Stimulated activated CD8-positive, alpha-beta memory T cell treated with anti-CD3 and anti-CD28 coated beads, Interleukin-15, amount 100 ng/mL, for 1 hour (primary cell): ENCODE measurements at places on chromosomes 1 and 21.

- DNase-seq: no peak
These were observed 45.6 kb downstream of the ENAH start for GRCh38 chr1:225607355-225607754.

- DNase-seq: no peak
These were observed 20.4 kb downstream of the SERINC2 start for GRCh38 chr1:31433396-31433930.

- DNase-seq: no peak
These were observed 9.6 kb downstream of the UMODL1 start for GRCh38 chr21:42080788-42081083.

GRCh38 chr1:3463891-3464648, 9.6 kb downstream of the ARHGEF16 start:
- no peak for DNase-seq

DNA sequence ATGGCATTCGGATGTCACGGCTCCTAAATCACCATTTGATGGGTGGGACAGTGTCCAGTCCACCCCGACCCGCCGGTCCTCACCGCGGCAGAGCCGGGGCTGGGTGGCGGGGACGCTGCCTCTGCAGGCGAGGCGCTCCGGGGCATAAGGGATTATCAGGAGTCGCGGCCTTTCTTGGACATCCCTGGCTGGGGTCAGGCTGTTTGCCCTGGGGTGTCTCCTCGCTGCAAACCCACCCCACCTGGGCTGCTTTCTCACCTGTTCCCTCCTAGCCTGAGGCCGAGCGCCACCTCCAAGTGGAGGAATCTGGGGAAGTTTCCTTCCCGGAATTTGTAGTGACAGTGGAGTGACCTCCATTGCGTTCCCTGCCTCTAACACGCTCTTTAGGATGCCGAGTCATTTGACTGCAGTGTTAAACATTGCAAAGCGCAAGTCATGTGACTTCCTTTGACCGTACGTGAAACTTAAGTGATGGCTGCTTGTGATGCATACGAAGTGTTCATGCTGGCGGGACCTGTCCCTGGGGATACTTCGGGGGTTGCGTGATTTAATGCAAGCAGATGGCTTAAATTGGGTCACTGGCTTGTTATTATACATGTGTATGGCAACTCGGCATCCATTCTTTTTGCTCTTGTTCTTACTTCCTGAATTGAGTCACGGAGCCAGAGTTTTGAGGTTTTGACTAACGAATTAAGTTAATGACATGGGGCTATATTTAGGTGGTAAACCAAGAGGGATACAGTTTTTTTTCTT, 536 bp downstream of the LGALS8 start:
- DNase-seq: peak; percentile 27

- DNase-seq: no peak
These were observed 422.6 kb downstream of the AMY1C start for GRCh38 chr1:104172243-104172681.

- no peak for DNase-seq
These were observed 674 bp downstream of the CEP350 start for GRCh38 chr1:179955287-179955680.

DNA sequence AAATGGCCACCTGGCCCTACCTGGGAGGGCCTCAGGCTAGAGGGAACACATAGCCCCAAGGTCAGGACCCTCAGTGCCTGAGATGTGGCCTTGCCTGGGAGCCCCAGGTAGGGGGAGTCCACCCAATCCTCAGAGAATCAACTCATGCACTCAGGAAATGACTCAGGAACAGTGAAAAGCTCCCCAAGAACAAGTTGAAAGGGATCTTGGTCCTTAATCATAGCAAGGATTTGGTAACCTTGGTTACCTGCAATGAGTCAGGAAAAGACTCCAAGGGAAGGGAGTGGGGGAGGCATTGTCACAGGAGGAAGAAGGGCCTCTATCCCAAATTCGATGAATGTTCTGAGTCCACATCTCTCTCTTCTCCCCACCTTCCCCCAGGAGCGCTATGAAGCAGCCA, 17.0 kb downstream of the MAP7D1 start:
- DNase-seq: no peak

DNA sequence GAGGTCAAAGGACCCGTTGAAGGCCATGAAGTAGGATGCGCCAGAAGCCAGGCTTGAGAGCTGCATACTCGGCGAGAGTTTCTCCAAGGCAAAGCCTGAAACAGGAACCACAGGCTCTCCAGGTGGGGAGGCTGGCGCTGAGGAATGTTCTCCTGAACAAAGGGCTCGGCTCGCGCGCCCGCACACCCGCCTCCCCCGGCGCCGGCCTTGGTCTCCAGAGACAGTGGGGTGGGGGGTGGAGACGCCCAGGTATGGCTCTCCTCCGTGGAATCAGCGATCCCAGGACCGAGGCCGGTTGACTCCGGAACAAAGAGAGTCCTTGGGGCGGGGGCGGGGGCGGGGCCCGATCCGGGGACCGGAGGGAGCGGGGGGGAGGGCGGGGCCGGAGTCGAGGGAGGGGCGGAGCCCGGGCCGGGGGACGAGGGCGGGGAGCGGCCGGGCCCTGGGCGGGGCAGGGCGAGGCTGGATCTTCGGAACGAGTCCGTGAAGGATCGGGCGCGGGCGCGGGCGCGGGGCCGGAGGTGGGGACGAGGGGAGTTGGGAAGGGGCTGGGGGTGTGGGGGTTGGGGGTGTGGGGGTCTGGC, 85.0 kb downstream of the NKAIN1 start:
- peak; percentile 44 for DNase-seq

- DNase-seq: no peak
These were observed 114.7 kb downstream of the APP start for GRCh38 chr21:26055841-26056264.

GRCh38 chr1:924656-925560, 1.2 kb downstream of the SAMD11 start:
- DNase-seq: no peak

- DNase-seq: no peak
These were observed 15.4 kb downstream of the AHDC1 start for GRCh38 chr1:27588256-27589232.

DNA sequence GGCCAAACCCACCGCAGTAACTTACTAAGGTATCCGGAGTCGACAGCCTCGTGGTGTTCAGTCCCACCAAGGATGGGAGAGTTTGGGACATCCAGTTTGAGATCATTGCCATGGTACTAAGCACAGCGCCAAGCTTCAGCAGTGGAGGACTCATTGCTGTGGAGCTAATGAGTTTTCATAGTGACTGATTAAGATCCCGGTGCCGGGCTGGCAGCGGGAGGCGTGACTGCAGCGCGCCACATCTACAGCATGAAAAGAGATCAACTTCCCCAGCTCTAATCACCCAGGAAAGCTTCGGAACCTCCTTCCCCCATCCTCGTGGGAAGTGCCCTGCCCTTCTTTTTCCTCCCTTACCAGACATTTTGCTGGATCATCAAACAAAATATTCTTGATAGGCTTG, 149.9 kb downstream of the OLFM3 start:
- DNase-seq: no peak

DNA sequence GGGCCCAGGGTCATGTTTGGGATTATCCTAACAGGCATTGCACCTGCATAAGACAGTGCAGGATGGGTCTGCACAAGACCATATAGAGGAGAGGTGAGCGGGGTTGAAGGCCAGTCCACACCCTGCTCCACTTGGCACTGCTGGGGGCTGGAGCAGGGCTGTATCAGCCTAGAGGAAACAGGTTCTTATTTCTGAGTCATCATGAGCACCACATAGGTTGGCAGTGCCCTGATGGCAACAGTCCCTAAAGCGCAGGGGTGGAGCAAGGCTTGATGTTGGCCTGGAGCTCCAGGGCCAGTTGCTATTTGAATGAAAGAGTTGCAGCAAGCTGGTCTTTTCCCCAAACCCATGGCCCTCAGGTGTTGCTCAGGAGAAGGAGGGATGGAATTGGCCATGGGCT, 29.8 kb upstream of the BMP8B start:
- no peak for DNase-seq

DNA sequence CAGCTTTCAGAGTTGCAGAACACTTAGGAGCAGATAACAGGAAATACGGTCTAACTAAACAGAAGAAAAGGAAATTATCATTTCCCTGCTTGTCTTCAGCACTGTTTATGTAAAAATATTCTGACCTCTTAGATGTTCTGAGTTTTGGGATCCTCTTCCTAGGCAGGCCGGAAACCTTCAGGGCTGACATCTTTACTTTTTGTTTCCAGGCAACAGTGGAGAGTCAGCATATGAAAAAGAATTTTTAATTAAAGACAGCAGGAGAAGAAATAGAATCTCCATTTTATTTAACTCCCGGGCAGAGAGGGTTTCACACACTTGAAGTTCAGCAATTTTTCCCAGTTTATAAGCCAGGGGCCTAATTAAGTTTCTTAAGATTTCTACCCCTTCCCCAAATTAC, 5.1 kb upstream of the RIPPLY3 start:
- DNase-seq: no peak

GRCh38 chr1:243301059-243301458, 45.2 kb downstream of the SDCCAG8 start:
- no peak for DNase-seq

DNA sequence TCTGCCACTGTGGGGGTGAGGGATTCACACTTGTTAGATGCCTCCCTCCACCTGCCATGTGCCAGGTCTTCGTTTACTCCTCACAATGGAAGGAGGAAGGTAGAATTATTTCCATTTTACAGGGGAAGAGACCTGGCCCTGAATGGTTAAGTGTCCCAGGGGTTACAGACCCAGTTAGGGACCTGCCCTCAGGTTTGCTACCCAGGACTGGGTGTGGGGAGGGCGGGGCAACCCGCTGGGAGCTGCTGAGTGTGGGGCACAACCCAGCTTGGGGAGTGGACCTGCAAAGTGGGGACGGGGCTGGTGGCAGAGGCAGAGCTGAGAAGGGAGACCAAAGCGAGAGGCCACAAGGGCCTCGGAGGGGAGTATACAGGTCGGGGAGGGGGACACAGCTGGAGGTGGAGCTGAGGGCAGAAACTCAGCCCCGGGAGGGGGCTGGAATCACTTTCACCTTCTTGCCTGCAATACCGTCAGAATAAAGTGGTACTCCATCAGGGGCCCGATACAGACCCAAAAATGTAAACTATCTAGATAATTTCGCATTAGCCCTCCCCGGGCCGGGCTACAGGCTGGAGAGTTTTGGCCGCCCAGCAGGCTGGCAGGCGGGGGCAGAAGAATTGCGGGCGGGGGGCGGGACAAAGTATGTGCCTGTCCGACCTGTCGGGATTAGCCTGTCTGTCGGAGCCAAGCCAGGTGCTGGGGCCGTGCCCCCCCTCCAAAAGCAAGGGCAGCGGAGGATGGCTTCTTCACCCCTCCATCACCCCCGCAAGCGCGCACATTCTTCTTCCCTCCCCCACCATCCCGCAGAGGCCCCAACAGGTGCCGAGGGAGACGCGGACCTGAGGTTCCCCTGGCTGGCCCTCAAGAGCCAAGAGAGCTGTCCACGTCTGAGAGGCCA, 1.4 kb downstream of the RSPO1 start:
- DNase-seq: no peak

GRCh38 chr1:119136401-119136800, 4.1 kb downstream of the WARS2 start:
- DNase-seq: no peak

DNA sequence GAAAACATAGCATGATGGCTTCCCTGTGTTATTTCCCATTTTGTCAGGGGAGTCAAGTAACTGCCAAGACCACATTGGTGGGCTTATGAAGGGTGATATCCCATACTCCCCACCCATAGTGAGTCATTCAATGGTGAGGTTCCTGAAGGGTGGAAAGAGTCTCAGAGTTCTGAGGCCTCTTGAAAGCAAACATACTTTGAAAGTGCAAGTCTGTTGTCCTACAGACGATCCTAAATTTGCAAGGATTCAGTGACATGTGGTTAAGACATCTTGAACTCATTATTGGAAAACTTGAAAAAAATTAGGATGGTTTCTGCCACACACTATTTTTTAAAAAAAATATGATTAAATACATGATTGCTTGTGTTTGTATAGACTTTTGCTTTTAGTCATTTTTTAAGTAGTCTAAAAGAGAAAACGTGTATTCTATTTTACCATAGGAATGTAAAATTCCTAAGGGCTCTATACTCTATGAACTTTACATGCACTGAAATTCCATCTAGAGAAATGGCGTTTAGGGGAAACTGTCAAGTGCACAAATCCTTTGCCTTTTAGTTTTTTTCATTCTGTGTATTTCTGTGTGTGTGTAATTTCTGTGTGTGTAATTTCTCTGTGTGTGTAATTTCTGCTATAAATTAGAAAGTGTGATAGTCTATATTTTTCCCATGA, 225.5 kb upstream of the ADAMTS5 start:
- no peak for DNase-seq

DNA sequence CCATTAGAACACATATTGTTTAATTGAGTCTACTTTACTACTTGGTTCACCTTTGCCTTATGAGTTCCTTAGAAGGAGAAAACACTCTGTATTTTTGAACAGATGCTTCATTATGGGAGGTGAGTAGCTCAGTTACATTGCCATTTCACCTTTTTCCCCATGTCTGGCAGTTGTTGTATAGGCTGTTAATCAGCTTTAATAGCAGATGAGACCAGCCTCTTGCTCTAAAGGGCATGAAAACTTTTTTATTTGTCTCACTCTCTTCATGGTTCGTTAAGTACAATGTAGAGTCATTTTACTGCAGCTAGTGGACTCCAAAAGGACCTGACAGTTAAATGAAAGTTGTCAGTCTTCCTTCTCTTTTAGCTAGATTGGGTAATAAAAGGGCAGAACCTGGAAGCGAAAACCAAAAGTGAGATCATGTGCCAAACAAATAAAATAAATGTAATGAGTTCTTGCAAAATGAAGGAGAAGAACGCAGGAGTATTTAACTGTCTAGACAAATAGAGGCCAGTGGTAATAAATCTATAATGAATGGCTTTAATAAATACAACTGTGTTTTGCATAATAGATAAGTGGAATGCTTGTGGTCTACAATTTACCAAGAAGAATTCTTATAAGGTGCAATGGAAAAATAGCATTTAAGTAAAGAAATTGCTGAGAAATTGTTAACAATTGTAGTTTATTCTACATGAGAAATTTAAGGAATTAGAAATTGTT, 180.0 kb upstream of the NEGR1 start:
- no peak for DNase-seq

- DNase-seq: no peak
These were observed 17.7 kb upstream of the AGPAT3 start for GRCh38 chr21:43847301-43847700.

DNA sequence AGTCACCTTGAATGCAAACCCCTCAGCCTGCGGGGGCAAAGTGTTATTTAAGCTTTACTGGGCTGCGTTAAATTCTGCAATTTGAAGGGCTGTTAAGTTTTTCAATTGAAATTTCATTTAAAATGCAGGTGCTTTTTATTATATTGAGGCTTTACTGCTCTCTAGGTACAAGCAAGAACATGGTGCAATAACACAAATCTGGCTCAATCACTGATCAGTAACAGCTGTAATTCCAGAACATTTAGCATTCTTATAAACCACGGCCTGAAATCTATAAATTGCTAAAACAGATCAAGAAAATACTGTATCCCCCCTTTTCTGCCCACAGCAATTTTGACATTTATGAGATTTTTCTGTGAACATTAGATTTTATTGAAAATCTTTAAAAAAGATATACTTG, 322.8 kb downstream of the KCTD3 start:
- no peak for DNase-seq

DNA sequence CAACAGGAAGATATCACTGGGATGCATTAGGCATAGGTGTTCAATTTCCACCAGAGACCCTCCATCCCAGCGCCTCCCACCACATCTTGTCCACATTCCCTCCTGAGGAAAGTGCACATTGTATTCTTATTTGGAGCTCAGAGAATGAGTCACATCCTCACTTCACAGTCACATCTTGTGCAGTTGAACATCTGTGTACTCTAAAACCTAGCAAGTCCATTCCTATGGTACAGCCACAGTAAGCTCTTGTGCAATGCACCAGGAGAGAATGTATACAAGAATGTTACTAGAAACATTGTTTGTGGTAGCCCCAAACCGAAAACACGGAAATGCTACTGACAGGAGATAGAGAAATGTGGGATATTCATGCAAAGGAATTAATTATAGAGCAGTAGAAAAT, 1.6 kb upstream of the KDF1 start:
- no peak for DNase-seq
